T-helper 22 cell (primary cell): ENCODE measurements at places on chromosomes 7 and 10.

DNA sequence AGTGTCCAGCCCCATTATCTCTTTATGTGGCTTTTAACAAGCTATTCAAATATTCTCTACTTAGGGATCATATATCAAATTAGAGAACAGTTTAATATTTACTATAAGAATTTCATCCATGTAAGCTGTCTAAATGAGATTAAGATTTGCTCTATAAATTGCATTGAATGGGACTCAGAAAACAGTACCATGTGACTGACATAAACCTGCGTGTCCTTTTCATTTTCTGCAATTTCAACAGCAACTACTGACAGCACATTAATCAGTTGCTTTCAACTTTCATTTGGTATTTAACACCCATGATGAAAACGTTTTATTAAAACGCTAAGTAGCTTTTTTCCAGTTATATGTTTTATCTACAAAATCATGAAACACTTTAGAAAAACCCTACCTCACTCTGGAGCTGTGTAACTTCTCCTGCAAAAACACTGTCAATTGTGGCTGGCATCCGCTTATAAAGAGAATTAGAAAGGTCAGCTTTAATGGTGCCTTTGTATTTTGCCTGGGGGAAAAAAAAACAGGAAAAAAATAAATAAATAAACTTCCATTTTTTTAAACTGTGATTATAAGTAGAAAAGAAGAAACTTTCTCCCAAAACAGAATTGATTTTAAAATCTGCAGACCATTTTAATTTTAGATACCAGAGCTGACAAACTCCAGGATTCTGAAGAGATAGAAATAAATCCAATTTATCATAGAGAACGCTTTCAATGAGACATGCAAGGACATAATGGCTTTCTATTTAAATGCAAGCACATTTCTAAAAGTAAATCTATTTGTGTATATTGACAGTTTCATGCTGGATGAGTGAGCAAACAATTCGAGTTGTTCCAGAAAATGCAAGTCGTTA is 9.2 kb downstream of the NEBL start:
- no peak for DNase-seq

GRCh38 chr7:127578036-127578684 is 7.2 kb downstream of the GCC1 start:
- no peak for DNase-seq

GRCh38 chr7:3897430-3898372 is 596.6 kb downstream of the SDK1 start:
- DNase-seq = no peak

GRCh38 chr10:97302088-97302791 is 9.8 kb upstream of the ARHGAP19 start:
- no peak for DNase-seq

- no peak for DNase-seq
Measured at GRCh38 chr10:100516847-100517246, 2.8 kb downstream of the SEC31B start.

- DNase-seq = no peak
Measured at GRCh38 chr7:120055300-120055699, 217.7 kb upstream of the KCND2 start.

GRCh38 chr10:84824525-84824924 is 496.1 kb downstream of the CCSER2 start:
- no peak for DNase-seq

DNA sequence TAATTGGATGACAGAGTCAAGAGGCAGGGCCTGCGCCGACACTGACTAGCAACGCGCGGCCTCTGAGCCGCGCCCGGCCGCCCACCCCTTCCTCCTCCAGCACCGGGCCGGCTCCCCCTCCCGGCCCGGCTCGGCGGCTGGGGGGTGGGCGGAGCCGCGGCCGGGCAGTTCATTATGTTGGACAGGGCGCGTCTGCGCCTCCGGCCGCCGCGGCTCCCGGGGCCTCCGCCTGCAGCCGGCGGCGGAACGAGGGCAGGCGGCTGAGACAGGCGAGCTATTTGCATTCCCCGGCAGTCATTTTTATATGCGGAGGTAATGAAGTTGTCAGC is 106.7 kb downstream of the SNX10 start:
- DNase-seq = no peak

- DNase-seq = peak; percentile 60
Measured at GRCh38 chr7:2698581-2699288, 10.7 kb downstream of the AMZ1 start.

GRCh38 chr10:33418301-33418700 is 83.8 kb upstream of the NRP1 start:
- DNase-seq = no peak

DNA sequence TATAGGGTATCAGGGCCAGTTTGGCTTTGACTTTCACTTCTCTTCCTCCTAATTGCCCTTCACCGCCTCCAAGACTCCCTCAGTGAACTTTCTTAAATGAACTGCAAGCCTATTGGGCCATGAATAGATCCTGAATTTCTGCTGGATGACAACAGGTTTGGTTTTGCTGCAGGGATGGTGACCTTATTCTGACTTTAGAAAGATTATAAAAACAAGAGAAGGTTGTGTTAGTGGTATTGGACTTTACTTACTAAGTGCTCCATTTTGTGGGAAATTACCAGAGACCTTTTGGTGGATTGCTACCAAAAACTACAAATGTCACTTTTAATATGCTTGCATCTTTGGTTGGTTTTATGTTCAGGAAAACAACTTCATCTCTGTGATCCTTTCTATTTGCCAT is 11.5 kb upstream of the LIPA start:
- DNase-seq = no peak

GRCh38 chr10:123458933-123459332 is 207.2 kb upstream of the GPR26 start:
- DNase-seq = no peak

DNA sequence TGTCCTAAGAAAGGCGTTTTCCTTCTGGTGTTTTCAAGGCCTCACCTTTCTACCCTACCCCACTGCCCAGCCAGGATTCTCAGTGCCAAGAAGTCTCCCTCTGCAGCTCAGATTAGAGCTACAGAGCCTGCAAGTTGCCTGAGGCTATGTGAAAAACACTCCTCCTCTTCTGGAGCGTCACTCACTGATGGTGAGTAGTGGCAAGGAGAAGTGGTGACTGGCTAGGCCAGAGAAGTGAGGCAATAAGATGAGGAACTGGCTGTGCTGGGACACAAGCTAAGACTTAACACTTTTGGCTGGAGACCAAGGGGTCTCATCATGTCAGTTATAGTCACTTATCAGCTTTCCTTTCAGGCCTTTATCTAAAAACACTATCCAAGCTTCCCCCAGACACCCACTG is 86.7 kb upstream of the PRKAR2B start:
- DNase-seq = no peak

DNA sequence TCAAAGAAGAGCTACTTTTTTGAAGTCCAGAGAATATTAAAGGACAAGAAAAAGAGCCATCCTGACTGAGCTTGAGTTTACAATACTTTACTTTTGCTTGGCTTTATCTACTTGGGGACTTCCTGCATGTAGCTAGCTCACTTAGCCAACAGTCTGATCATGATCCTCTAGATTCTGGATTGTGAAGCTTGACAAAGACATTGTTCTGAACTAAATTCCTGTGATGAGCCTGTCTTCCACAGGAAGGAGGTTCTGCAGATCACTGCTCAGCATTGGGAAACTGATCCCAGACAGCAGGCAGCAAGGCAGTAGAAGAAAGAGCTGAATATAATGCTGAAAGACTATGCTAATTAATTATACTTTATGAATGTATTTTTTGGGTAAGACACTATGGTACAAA is 296.4 kb downstream of the DGKB start:
- no peak for DNase-seq

GRCh38 chr10:14583252-14583651 is 191.4 kb downstream of the FAM107B start:
- DNase-seq = peak; percentile 80

- no peak for DNase-seq
Measured at GRCh38 chr10:104034401-104035193, 51.1 kb downstream of the COL17A1 start.

DNA sequence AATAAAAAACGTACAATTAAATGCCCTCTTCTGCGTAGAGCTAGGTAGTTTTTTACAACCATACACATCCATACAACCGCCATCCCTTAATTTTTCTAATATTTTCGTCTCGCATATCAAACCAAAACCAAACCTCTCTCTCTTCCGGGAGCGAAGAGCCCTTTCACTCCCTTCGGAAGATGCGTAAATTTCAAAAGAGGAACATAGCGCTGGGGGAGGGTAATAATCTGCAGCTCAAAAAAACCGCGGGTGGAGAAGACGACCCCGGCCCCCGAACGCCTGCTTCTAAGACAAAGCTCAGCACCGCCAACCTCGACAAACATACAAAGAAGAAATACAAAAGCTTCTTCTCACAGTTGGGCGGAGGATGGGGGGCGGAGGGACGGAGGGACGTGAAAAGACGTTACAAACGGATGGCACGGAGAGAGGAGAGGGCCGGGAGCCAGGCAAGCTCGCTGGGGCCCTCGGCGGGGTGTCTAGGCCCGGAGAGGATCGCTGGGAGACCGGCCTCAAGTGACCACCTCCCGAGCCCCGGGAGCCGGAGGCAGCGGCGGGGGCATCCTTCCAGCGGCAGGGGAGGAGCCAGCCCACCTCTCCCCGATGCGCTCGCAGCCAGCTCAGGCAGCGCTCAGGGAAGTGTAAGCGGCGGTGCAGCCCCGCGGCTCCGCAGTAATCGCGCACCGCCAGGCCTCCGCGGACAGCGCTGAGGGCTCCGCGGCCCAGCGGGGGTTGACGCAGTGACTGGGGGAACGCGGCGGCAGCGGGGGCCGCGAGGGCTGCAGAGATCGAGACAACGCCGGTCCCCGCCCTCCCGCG is 851 bp downstream of the MKRN1 start:
- no peak for DNase-seq

DNA sequence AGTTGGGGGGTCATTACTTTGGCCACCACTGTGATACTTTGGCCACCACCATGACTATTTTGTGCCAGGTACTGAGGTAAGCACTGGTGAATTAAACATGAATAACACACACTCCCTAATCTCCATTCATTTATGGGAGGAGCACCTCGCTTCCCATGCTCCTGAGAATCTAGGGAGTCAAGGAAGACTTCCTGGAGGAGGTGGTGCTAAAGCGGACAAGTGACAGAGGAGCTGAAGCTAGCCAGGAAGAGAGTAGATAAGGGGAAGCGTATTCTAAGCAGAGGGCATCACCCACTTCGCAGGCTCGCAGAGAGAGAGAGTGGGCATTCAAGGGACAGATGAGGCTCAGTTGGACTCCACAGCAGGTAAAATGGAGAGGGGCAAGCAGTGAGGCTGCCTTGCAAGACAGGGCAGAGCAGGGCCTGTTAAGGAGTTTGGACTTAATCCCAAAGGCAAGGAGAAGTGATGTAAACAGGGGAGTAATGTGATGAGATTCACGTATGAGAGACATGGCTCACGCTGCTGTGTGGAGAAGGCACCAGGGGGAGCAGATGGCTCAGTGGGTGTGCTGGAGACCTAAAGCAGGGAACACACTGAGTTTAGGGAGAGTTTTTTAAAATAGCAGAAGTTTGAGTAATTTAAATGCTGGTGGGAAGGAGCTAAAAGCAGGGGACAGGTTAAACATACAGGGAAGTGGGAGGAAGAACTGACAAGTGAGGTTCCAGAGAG is 21.3 kb upstream of the TMEM248 start:
- no peak for DNase-seq

DNA sequence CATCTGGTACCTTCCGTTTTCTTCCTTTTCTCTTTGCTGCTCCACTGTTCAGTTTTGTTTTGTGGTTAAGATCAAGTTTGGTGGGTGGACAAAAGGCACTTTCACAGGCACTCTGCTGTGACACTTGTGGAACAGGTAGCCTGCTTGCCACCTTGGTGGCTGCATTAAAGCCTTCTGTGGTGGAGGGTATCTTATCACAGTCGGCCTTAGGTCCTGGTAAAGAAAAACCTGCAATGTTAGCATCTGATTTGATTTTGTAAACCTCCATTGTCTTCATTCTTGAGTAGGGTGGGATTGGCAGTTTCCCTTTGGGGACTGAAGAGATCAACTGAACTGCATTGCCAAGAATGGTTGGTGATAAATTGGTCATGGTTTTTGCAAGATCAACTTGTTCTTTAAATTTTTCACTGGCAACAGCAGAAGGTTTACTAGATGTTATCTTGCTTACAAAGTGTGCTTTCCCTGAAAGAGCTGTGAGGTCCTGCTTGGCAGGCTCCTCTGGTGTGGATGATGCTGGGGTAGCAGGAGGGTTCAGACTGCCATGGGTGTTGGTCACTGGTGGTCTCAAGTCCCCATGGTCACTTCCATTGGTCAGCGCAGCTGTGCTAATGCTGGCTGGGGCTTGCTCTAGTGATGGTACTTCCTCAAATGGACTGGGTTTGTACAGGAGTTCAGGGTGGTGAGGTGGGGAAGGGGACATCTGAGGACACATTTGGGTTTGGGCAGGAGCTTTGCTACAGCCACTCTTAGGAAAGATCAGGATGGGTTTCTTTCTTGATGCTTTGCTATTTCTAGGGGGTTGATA is 182.2 kb downstream of the ZNF438 start:
- no peak for DNase-seq

DNA sequence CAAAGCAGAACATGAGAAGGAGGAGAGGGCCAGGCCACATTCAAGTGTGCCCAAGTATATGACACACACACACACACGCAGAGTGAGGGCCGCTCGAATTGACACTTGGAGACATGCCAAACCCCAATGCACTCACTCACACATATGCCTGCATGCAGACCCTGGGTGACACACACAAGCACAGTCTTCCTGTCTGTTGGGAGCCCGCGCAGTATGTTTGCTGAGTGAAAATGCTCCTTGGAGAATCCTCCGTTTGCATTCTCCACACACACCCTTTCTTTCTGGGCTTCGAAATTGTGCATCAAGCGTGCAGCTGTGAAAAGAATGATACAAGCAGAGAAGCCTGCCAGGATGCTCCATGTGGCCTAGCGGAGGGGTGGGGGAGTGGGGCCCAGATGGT is 120.9 kb downstream of the PLXNA4 start:
- no peak for DNase-seq

DNA sequence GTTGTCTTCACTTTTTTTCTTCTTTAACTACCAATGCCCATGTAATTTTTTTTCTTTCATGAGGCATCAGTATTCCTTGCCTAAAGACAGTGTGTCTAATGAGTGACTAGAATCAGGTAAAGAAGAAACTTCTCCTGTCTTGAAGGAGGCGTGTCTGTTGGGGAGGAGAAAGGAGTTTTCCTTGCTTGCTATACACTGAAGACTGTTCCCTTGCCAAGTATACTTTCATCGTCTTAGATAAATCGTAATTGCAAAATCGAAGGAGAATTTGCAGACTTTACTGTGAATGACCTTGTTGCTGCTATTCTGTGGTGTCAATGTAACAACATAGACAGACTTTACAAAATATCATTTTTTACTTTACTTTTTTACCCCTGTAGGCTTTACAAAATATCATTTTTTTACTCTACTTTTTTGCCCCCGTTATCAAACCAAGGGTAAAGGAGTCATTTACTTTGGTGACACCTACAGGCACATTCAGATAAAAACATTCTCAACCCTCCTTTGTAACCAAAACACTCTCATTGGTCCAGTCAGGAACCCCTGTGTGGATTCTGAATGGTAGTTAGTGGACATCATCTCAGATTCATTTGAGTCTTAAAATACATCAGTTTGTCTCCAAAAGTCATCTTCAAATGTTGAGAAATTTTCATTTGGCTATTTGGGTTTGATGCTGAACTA is 232.4 kb downstream of the AHR start:
- DNase-seq = no peak
